NCI-H1092 (cell line): ENCODE measurements at places on chromosomes 16 and 17.

GRCh38 chr17:81930142-81931125, 2.9 kb upstream of the MAFG start:
- DNase-seq, result no peak

- DNase-seq, result no peak
These were observed 14.4 kb downstream of the NTAN1 start for GRCh38 chr16:15041271-15042004.

- no peak for DNase-seq
These were observed 98.4 kb upstream of the GSE1 start for GRCh38 chr16:85514598-85515318.

DNA sequence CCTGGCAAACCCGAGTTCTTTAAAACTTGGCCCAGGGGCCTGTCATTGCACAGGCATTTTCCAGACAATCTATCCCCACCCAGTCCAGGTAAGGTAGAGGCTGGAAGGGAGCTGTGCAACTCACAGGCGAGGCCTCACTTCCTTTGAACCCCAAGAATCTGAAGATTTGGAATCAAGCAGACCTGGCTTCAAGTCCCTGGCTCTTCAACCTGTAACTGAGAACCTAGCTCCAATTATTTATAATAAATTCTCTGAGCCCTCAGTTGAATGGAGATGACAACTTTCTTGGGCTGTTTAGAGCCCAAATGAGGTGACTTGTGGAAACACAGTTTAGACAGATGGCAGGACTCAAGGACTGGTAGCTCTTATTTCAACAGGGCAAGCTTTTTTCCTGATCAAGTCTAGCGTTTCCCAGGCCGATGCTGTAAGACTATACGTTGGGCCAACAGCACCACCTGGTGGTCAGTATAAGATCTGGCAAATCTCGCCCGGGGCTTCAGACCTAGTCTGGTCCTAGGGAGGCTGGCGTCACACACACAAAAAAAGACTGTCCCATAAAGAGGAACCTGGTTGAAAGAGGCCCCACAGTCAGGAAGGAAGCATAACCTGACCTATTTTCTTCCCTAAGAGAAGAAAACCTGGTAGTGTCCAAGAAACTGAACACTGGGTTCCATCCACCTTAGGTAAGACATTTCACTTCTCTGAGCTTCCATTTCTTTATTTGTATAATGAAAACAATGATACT, 117.9 kb downstream of the C17orf67 start:
- DNase-seq, result peak; percentile 74

DNA sequence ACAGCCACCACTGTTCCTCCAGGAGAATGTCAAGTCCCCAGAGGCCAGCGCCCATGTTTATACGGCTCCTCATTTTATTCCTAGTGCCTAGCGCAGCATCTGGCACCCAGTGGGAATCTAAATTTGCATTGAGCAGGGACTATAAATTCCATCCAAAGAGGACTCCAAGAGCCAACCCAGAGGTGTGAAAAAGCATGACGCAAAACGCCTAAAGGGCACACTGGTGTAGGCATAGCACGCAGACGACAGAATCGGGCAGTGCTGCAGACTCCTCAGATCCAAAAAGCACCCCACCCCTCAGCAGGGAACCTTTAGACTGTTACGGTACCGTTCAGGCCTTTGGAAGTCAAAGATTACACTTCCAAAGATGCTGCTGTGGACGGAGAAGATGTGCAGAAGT, 19.5 kb downstream of the TEKT5 start:
- no peak for DNase-seq

- DNase-seq, result peak; percentile 75
These were observed 38.3 kb upstream of the ACSM2B start for GRCh38 chr16:20614186-20615141.

- DNase-seq, result no peak
These were observed 31.1 kb downstream of the KLHDC4 start for GRCh38 chr16:87734644-87735043.

GRCh38 chr16:15037745-15038144, 18.1 kb downstream of the NTAN1 start:
- no peak for DNase-seq

GRCh38 chr16:67389911-67390815, 3.1 kb downstream of the TPPP3 start:
- no peak for DNase-seq

DNA sequence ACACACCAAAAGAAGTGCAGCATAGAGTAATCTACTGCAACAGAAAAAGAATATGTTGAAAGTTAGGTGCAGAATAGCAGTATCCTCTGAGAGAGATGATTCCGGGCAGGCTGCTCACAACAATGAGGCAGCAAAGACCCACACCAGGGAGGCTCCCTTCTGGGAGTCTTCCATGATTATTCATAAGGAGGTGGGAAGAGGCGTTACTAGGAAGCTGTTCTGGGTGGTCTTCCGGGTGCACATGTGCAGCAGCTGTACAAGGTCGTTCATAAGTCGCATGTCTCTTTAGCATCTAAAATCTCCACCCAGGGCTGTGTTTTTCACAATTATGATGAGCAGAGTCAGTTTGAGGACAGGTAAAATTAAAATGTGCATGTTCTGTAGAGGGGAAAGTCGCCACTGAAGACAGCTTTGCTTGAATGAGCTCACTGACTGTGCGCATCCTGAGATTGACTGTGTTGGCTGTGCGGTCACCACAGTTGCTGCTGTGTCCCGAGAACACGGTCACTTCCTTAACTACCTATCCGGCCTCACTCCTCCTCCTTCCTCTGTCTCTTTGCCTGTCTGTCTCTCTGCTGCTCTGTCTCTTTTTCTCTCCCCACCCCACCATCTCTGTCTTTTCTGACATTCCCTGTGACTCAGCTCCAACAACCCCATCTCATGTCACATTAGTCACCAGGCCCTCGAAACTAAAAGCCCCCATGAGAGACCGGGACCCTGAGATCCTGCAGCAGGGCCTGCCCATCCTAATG, 125.5 kb upstream of the HSBP1 start:
- DNase-seq, result no peak

GRCh38 chr17:15893658-15894024, 51.3 kb upstream of the ADORA2B start:
- DNase-seq, result no peak

DNA sequence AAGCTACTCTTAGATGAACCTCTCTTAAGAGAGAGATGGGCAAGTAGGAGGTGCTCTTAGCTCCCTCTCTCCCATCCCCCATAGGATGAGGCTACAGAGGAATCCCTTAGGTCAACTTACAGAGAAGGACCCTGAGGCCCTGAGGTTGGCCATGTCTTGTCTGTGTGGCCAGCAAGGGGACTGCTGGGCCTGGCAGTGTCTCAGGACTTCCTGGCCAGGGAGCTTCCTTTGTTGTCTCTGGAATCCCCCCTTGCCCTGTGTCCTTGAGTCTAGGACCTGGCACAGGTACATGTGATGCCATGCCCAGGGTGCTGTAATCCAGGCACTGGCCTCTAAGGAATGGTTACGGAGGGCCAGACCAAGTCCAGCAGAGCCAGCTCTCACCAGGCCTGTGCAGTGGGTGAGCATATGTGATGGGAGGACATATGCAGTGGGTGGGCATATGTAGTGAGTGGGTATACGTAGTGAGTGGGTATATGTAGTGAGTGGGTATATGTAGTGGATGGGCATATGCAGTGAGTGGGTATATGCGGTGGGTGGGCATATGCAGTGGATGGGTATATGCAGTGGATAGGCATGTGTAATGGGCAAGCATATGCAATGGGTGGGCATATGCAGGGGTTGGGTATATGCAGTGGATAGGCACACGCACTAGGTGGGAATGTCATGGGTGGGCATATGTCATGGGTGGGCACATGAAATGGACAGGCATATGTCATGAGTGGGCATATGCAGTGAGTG, 20.3 kb upstream of the PECAM1 start:
- DNase-seq, result no peak

DNA sequence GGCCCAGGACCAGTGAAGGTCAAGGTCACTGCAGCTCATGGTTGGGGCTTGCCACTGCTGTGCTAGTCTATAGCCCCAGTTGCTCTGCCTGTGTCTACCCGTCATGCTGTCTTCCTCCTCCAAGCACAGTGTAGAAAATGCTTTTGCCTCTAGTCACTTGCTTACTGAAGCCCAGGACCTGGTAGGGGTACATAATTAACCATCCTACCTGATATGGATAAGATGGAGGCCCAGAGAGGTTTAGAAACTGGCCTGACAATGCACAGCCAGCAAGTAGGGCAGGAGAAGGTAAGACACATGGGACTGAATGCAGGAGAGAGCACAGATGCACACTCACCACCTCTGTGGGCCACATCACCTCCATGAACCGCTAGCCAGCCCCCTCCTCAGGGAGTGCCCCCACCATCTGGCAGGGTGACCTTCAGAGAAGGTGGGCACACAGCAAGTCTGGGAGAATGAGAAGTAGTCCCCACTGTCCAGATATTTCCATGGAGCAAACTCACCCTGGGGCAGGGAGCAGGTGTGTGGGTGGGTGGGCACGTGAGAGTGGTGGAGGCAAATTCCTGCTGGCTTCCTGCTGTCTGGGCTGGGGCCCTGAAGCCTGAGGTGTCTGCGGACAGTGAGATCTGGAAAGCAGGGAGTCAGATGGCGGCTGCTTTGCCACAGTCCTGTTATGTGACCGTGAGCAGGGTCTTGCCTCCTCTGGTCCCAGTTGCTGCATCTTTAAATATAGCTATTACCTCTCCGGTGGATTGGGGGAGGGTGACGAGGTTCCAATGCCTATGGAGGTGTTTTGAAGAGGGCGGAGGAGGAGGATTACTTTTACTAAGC, 1.0 kb downstream of the CX3CL1 start:
- DNase-seq, result no peak

- DNase-seq, result no peak
These were observed 26.0 kb upstream of the SPPL2C start for GRCh38 chr17:45818699-45819098.

DNA sequence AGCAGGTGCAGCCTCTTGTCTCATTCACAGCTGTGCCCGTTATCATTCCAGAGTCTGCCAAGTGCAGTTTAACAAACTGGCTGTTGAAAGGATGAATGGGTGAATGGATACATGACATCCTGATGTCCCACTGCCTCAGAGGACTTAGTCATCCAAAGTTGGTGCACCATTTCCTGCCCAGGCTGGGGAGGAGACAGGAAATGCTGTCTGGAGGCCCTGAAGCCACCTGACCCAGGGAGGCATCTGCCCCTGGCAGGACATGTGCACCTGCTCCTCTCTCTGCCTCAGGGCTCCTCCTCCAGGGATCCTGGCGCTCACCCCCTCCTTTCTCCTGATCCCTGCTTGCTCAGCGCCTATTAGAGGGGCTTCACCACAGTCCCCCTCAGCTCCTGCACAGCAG, 1.8 kb upstream of the CD300C start:
- peak; percentile 20 for DNase-seq

DNA sequence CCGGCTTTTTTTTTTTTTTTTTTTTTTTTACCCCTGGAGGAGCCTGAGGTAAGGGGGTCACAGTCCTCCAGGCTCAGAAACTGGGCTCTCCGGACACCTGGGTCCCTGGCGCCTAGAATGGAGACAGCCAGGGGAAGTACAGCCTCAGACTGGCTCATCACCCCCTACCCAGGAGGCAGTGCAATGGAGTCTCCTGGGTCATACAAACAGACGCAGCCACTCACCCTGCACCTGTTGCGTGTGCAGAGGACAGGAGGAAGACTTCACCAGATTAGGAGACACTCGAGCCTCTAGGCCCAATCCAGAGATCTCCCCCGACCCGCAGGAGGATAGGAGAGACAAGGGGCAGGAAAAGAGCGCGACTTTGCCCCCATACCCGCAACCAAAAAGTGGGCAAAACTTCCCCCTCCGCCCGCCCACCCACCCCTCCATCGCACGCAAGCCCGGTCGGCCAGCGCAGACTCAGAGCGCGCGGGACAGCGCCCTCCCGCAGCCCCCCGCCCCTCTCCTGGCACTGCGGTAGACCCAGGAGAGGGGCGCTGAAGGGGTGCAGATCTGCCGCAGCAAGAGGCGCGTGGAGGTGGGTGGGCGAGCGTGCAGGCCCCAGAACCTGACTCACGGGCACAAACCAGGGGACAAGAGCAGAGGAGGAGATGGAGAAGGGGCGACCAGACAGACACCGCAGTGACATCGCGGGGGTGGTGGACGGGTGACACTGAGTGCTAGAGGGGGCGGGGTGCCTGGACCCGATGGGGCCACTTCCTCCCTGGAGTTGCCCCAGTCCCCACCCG, 900 bp downstream of the HAP1 start:
- DNase-seq, result no peak

DNA sequence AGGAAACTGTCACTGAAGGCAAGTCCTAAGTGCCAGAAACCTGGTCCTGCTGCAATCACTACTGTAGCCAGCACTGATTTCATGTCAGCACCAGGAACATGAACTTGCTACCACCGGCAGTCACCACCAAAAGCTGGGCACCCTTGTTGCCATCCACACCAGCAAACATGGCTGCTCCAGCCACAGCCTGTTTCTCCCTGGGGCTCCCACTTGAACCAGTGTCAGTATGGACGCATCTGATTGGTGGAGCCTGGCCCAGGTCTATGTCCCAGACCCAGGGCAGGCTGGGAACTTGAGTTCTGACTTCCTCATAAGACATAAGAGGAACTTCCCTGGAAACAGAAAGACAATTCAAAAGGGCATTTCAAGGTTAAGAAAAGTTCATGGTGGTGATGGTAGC, 56.5 kb downstream of the COPRS start:
- no peak for DNase-seq

GRCh38 chr17:44906010-44906646, 6.9 kb upstream of the EFTUD2 start:
- DNase-seq, result no peak

DNA sequence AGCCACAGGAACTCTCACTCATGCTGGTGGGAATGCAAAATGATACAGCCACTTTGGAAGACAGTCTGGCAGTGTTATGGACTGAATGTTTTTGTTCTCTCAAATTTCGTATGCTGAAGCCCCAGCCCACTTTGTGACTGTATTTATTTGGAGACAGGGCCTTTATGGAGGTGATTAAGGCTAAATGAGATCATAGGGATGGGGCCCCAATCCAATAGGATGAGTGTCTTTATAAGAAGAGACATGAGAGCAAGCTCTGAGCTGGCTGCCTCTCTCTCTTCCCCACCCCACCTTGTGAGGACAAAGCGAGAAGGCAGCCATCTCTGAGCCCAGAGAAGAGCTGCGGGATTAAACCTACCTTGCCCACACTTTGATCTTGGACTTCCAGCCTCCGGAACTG, 21.9 kb upstream of the RAI1 start:
- DNase-seq, result no peak

GRCh38 chr17:80312621-80313135, 52.0 kb downstream of the RNF213 start:
- DNase-seq, result no peak

GRCh38 chr17:80871341-80871740, 120.3 kb upstream of the CHMP6 start:
- DNase-seq, result no peak

DNA sequence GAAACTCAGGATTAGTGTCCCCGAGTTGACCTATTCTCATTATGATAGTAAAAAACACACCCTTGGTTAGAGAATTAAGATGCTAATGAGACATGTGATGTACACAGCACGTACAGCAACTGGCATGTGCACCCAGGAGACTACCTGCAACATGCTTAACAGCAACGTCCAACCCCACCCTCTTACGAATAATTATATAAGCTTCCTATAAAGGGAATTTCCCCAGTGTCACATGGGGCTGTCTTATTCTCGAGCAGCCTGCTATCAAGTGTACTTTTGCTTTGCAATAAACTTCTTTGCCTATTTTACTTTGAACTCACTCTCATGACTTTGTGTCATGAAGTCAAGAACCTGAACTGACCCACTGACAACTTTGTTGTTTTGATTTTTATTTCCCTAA, 62.4 kb upstream of the PMFBP1 start:
- DNase-seq, result no peak
